ENCODE measurements at places on chromosomes 3 and 15.

GRCh38 chr15:32738666-32739065 lies 20.9 kb downstream of the GREM1 start:
- DNase-seq: no peak

- no peak for DNase-seq
These were observed 16.5 kb downstream of the ST6GAL1 start for GRCh38 chr3:186946756-186947375.

DNA sequence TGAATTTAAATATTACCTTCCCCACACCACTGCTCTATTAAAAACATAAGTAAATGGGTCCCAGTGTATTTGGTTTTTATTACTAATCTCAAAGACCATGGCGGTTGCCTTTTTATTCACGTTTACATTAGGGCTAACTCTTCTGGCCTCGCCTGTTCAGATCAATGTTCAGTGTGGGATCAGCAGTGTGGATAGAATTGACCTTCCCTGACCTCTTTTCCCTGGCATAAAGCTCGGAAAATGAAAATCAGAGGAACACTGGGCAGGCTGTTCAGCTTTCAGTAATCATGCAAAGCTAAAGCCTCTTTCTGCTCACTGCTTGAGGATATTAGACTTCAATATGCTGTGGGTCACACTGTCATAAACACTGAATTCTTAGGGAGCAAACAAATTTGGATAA lies 422.6 kb upstream of the ONECUT1 start:
- DNase-seq: no peak

GRCh38 chr15:77091097-77091496 lies 20.2 kb upstream of the TSPAN3 start:
- DNase-seq: no peak

GRCh38 chr3:159760046-159760445 lies 228.6 kb upstream of the IL12A start:
- DNase-seq: no peak

GRCh38 chr15:70322051-70322668 lies 224.4 kb upstream of the TLE3 start:
- DNase-seq: no peak

DNA sequence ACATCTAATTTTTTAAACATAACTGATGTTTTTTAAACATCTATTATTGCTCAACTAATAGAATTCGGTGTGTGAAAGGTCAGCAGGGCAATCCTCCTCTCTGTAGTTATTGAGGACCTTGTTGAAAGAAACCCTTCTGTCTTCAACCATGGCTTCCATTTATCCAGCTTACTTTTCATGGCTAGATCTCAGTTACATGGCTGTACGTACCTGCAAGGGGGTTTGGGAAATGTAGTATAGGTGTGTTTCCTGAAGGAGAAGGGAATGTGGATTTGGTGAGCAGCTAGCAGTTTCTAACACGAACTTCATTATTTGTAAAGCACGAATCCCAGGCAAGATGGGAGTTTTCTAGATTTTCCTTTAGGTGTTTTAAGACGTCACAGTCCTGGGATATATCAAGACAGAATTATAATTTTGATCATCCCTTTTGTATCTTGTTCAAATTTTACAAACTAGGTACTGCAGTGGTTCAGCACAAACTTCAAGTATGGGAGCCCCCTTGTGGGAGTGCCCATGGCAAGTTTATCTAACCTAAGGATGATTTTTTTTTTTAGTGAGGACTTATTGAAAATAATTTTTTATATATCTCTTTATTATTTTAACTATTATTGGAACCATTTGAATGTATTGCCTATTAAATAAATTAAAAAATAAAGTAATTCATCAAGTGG lies 41.6 kb downstream of the FBXL2 start:
- no peak for DNase-seq

GRCh38 chr15:65404186-65404872 lies 18.4 kb downstream of the IGDCC4 start:
- no peak for DNase-seq

DNA sequence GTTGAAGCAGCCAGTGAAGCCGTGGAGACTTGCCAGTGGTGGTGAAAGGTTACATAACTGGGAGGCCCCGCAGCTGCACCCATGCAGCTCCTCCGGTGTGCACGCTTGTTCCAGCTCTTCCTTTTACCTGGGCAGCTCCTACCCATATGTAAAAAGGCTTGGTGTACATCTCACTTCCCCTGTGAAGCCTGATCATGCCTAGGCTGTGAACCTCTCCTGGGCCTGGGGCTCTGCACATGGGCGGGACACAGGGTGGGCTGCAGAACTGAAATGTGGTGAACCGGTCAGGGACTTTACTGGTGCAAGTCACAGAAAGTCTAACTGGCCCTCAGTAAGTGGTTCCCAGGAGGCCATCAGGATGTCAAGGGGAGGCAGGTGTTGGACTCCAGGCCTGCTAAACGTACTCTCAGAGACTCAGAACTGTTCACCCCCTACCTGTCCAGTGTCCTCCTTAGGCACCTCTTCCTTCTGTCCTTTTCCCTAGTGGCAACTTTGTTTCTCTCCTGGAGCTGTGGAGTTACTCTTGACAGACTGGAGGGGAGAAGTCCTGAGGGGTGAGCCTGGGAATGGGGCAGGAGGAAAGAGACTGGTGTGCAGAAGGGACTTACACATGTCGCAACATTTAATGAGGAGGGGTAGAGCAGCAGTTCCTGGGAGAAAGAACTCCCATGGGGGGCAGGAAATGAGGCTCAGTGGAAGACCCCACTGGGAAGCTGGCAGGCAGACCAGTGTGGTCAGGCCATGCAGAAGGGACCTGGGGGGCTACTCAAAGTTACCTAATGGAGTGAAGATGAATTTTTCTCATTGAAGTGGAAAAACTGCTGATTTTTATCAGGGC lies 148.1 kb downstream of the EEFSEC start:
- DNase-seq: peak; percentile 81

DNA sequence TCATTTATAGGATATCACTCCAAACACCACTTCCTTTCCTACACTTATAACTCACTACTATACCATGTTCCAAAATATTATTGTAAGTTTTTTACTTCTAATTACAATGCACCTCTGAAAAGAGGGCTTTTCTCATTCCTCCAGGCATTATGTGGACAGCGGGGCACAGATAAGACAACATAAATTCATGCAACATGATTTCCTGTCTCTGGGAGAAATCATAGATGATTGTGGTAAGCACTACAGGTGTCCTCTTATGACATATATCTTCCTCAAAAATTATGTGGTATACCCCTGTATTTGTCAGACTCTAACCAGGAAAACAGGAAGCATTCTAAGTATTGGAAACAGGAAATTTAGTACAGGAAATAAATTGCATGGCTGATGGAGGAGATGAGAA lies 45.7 kb upstream of the INO80 start:
- no peak for DNase-seq

GRCh38 chr3:50584391-50584790 lies 15.1 kb downstream of the HEMK1 start:
- DNase-seq: no peak

DNA sequence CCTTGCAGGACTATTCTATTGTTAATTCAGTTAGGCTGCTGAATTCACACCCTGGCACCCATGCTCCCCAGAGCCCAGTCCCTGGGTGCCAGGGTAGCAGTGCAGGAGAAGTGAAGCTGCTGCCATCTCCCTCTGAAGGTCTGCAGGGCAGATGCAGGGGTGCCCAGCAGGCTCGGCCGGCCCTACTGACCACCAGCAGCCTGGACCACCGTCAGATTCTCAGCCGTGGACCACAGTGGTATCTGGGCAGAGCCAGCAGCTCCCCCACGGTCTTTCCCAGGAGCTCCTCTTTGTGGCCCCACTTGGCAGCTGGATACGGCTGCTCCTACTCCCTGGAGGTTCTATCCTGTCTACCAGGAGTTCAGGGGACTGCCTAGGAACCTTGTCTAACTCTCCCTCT lies 46.8 kb downstream of the ALDH1L1 start:
- peak; percentile 78 for DNase-seq

GRCh38 chr15:69131362-69132220 lies 28.8 kb upstream of the GLCE start:
- no peak for DNase-seq

- DNase-seq: no peak
These were observed 12.4 kb downstream of the VIPR1 start for GRCh38 chr3:42514876-42515275.

GRCh38 chr3:64300790-64301423 lies 75.6 kb upstream of the PRICKLE2 start:
- DNase-seq: no peak

DNA sequence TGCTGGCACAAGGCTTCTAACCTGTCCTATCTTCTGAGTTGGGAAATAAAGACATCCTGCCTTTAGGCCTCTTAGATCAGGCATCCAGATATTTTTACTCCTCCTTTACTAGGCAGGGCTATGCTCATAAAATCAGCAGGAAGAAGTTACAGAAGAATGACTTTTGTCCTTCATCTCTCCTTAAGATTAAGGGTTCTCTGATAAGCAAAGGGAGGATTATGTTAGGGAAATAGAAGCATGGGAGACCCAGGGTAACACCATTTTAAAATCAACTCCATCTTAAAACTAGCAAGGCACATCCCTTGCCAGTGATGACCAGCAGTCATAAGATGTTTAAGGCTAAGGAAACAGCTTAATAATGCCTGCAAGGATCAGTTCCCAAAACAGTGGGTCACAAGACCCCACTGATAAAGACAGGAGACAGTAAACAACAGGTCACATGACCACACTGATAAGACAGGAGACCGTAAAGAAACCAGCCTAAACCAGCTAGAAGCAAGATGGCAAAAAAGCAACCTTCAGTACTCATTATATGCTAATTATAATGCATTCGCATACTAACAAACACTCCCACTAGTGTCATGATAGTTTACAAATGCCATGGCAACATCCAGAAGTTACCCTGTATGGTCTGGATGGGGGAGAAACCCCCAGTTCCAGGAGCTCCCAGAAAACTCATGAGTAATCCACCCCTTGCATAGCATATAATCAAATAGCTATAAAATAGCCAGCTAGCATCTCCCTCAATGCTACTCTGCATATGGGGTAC lies 14.5 kb upstream of the EHHADH start:
- no peak for DNase-seq

DNA sequence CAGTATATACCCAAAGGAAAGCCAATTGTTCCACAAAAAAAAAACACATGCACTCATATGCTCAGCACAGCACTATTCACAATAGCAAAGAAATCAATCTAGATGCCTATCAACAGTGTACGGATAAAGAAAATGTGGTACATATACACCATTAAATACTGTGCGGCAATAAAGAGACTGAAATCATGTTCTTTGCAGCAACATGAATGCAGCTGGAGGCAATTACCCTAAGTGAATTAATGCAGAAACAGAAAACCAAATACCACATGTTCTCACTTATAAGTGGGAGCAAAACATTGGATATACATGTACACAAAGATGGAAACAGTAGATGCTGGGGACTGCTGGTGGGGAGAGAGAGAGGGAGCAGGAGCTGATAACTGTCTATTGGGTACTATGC lies 124.2 kb upstream of the AADACL2 start:
- no peak for DNase-seq

GRCh38 chr3:145079436-145079835 lies 1081.5 kb downstream of the PLOD2 start:
- DNase-seq: no peak

GRCh38 chr3:13950042-13950441 lies 70.2 kb upstream of the WNT7A start:
- DNase-seq: no peak

- DNase-seq: no peak
These were observed 100.8 kb downstream of the CPN2 start for GRCh38 chr3:194250098-194251002.

- DNase-seq: peak; percentile 87
These were observed 18.1 kb downstream of the CSRNP1 start for GRCh38 chr3:39135170-39135805.
